ENCODE measurements at places on chromosomes 12 and 14.

DNA sequence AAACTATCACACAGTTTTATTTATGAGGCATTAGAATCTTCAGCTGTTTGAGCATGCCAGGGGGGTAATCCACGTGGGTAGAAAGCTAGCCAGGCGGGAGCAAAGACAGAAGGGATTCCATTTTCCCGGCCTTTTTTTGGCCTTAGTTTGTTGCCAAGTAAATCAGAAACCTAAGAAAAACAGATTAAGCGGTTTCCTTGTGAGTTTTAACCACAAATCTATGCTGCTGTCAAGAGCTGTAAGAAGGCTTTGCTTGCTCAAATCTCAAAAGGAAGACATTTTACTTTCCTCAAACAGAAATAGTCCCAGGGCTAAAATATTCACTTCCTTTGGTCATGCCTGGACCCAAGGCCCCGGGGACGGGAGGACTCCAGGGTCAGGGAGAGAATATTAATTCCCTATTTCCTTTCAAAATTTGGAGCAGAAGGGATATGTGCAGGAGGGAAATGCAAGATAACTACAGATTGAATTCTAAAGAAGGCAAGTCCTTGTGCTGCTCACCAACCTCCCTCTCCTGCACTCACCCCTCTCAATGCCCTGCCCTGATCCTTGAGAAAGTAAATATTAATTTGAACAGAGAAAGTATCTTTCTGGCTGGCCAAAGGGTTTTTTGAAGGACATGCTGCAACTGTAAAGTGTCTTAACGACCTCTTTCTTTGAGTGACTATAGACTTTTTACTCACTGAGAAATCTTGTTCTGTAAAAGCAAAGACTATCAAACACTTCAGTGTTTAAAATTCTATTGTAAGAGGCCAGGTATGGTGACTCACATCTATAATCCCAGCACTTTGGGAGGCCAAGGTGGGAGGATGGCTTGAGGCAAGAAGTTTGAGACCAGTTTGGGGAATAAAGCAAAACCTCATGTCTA is 75.7 kb downstream of the HSD17B6 start:
- no peak for DNase-seq

- DNase-seq = no peak
Measured at GRCh38 chr12:75959060-75959459, 72.5 kb downstream of the PHLDA1 start.

GRCh38 chr14:91847693-91848092 is 19.6 kb downstream of the TC2N start:
- no peak for DNase-seq

DNA sequence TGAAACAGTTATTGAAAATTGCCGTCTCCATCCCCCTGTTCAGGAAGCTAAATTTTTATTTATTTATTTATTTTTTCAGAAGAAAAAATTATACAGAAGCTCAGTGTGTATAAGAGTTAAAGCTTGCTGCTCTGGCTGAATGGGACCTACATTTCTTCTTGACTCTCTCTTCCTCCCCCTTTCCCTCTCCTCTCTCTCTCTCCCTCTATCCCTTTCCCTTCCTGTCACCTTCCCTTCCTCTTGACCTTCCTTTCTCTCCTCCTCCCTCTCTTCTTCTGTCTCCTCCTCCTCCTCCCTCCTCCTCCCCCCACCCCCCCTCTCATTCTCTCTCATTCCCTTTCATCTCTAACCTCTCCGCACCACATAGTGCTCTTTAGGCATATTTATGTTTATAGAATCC is 39.1 kb downstream of the APAF1 start:
- DNase-seq = no peak

DNA sequence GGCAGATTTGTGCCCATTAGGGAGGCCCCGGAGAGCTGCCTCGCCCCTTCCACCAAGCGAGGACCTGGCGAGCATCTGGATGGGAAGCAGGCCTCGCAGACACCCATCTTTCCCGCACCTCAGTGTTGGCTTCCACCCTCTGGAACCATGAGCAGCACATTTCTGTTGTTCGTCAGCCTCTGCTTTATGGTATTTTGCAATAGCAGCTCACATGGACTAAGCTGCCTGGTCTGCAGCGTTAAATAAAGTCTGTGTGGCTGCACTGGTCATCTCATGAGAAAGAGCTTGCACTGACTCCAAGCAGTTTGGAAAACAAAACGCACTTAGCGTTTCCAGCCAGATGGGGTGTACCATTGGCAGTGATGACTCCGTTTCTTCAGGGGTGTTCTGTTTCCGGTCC is 75.8 kb downstream of the GLT1D1 start:
- DNase-seq = no peak

DNA sequence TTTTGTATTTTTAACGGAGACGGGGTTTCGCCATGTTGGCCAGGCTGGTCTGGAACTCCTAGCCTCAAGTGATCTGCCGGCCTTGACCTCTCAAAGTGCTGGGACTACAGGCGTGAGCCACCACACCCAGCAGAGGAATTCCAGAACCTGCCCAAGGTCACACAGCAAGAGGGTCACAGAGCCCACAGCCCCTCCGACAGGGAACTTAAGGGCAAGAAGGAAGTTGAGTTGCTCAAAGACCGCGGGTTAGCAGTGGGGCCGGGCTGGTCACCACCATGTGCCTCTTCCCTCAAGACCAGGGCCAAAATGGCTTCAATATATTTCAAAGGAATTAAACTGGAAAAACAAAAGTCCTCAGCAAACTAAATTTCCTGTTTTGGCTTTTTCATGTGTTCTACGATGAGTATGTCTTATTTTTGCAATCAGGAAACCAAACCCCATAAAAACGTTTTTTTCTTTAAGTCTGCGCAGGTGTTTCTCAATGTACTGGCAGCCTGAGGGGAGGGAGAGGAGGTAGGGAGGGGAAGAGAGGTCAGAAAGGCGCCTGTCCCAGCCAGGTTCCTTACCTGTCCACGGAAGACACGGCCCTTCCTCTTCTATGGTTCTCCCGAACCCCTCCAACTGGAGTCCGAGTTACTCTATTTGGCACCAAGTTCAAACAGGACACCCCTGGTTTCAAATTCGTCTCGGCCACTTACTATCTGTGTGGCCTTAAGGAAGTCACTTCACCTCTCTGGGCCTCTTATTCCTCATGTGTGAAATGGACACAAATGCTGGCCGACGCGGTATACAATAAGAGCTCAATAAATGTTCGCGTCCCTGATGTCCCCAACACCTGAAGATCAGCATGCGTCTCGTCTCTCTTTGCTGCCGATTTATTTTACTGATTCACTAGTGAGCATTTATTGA is 778 bp downstream of the SLC8B1 start:
- no peak for DNase-seq

DNA sequence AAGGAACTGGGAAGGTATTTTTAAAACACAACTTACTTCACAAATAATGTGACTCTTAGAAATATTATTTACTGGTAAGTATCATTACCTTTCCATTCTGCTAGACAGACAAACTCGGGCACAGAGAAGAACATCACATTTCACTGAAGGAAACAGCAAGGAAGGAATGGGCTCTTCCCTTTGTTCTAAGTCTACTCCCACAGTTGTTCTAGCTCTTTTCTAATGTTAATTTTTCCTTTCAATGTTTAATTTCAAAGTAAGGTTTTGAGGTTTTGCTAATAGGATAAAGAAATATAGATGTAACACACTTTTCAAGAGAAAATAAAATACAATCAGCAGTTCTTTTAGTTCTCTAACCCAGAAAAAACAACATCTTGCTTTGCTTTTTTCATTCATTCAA is 7.0 kb downstream of the NID2 start:
- DNase-seq = no peak

DNA sequence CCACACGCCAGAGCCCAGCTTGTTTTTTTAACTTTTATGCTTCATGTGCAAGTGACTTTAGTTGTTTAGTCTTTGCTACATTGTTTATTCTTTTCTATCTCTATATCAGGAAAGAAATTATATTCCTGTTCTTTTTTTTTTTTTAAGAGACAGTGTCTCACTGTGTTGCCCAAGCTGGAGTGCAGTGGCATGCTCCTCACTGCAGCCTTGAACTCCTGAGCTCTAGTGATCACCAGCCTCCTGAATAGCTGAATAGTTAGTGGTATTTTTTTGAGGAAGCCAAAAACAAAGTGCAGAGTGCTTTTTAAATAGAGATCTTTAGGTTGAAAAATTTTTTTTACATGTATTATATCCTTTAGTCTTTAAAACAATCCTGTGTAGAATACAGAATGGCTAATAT is 58.2 kb downstream of the ETNK1 start:
- DNase-seq = no peak

GRCh38 chr14:95260537-95261361 is 59.0 kb downstream of the CLMN start:
- no peak for DNase-seq

DNA sequence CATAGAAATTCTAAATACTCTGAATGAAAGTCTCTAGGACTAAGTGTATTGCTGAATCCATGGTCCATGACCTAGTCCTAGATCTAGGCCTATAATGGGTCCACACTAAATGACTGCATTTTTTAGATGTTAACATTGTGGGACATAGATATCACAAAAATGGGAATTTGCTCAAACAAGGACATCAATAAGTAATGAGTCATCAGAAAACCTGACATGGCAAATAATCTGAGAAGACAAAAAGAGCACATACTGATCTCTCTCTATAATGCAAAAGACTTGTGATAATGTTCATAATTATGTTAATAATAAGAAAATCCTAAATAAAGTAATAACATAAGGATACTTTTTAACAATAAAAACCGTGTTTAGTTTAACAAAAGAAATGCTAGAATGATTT is 1168.4 kb downstream of the FSCB start:
- DNase-seq = no peak

DNA sequence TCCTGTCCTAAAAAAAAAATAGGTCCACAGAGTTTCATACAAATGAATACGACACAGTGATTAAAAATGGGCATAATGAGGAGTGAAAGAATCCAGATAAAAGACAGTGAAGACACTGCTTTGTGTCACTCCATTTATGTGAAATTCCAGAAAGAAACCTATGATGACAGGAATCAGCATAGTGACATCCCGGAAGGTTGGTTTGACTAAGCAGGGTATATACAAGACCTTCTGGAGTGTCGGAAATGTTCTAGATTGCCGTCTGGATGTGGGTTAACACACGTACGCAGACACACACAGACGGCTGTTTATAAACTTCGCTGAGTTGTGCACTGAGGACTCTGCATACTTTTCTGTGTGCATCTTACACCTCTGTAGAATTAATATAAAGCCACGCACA is 13.2 kb upstream of the CACNA2D4 start:
- DNase-seq = no peak

DNA sequence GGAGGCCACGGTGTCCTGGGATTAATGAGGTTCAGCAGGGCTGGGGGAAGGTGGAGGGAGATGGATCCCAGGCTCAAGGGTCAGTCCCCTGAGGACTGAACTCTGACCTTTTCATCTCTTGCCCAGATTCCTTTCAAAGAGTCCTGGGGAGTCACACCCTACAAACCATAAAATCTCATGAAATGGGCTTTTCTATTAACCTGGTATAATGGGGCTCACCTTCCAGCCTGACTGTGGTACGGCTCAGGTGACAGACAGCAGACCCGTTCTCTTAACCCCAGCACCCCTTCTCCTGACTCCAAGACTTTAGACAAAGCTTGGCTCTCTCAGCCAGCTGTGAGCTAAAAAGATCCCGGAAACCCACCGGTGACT is 268.2 kb downstream of the ADGRD1 start:
- no peak for DNase-seq

DNA sequence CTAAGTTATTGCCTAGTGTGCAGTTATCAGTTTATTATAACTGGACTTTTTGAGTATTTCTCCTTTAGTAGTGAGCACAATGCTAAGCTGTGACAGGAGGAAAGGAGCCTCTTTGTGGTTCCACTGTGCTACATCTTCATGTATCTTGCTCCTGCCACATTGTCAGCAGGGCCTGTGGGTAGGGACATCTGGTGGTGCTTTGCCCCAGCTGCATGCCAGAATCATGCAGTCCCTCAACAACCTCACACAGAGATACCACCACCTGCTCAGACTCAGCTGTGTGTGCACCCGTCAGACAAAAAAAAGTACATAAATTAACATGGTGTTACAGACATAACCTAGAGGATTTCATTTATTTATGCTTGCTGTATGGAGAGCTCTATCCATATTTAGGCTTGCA is 51.1 kb downstream of the MIS18BP1 start:
- no peak for DNase-seq

GRCh38 chr12:15721316-15722115 is 67.7 kb downstream of the EPS8 start:
- DNase-seq = no peak

GRCh38 chr14:79337761-79338160 is 873.5 kb downstream of the DIO2 start:
- DNase-seq = no peak

All from vagina (tissue), 2 donors.